ENCODE measurements at places on chromosomes 13 and 19.

DNA sequence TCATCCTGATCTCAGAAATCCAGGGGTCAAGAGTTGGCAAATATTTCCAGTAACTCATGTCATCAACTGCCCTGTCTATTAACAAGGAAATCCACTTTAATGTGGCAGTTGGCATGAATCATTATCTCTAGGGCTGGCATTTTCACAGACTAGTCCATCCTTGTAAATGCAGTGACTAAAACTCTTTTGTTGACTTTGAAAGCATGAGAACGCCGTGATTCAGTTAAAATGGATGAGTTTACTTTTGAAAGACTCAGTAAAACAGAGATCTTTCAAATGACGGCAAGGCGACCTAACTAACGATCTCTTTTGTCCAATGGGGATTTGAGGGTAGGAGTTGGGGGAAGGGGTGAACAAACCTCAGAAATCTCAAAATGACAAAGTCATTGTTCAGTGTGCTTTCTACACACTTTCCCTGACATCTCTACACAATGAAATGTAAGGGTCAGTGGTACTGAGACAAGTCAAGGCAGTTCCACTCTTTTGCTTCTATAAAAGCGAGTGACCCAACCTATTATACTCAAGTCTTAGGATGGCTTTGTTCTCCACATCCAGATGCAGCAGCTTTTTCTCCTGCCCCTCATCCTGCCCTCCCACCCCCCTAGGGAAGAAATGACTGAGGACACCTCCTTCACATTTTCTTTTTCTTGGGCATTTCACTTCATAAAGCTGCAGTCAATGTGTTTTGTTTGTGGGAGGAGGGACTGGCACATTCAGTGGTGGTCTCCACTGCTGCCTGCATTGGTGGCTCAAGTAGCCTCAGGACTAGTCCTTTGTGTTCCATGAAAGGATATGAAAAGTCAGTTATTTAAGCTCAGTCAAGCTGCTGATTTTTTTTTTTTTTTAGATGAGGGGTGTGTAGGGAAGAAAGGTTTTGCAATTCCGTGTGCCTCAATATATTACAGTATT, 200.5 kb downstream of the ABCC4 start:
- no peak for DNase-seq

DNA sequence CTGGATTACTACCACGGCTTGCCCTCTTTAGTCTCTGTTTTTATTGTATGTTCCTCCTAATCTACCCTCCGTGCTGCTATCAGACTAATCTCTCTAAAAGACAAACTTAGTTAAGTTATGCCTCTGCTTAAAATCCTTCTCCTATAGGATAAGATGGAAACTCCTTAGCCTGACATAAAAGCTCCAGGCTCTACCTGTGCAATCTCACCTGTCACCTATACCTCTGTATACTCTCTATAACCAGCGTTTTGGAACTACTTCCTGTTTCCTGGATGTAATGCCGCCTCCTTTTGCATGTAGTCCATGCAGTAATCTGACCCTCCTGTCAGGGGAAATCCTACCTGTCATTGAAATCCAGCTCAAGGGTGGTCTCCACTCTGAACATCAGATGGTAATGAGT, 41.2 kb downstream of the OLFM4 start:
- no peak for DNase-seq

DNA sequence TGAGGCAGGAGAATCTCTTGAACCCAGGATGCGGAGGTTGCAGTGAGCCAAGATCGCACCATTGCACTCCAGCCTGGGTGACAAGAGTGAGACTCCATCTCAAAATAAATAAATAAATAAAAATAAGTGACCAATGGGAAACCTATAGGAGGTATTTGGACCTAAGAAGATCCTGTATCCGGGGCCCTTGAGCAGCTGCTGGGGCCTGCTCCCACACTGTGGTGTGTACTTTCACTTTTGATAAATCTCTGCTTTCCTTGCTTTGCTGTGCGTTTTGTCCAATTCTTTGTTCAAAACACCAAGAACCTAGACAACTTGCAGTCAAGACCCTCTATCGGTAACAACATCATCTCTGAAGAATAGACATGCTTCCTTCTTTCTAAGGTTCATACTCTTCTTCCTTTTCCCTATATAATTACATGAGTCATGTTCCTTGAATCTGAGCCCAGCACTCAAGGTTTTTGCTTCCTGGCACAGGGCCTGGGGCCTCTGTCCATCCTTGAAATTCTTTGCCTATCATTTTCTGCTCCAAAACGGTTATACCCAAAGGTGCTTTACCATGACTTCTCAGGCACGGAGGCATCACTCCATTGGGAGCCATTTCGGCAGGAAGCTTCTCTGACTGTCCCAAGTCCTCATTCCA, 14.2 kb upstream of the PNMA8C start:
- no peak for DNase-seq

DNA sequence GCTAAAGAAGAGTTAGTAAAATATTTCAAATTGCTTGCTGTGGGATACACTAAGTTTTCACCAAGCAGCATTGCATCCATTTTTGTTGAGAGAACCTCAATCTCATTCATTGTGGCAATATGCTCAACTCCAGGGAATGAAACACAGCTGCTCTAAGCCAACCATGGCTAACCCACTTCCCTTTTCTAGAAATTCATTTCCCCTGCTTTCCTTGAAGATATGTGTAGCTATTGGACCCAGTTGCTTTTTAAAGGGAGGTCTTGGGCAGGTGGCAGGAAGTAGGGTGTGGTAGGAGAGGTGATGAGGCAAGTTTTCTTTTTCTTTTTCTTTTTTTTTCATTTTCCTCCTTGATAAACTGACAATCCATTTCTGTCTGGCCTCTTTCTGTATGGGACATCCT, 452.2 kb downstream of the FGF14 start:
- DNase-seq, result no peak

GRCh38 chr13:99385161-99385560, 78.0 kb upstream of the GPR183 start:
- no peak for DNase-seq

- no peak for DNase-seq
Measured at GRCh38 chr13:97226013-97226412, 3.9 kb downstream of the MBNL2 start.

DNA sequence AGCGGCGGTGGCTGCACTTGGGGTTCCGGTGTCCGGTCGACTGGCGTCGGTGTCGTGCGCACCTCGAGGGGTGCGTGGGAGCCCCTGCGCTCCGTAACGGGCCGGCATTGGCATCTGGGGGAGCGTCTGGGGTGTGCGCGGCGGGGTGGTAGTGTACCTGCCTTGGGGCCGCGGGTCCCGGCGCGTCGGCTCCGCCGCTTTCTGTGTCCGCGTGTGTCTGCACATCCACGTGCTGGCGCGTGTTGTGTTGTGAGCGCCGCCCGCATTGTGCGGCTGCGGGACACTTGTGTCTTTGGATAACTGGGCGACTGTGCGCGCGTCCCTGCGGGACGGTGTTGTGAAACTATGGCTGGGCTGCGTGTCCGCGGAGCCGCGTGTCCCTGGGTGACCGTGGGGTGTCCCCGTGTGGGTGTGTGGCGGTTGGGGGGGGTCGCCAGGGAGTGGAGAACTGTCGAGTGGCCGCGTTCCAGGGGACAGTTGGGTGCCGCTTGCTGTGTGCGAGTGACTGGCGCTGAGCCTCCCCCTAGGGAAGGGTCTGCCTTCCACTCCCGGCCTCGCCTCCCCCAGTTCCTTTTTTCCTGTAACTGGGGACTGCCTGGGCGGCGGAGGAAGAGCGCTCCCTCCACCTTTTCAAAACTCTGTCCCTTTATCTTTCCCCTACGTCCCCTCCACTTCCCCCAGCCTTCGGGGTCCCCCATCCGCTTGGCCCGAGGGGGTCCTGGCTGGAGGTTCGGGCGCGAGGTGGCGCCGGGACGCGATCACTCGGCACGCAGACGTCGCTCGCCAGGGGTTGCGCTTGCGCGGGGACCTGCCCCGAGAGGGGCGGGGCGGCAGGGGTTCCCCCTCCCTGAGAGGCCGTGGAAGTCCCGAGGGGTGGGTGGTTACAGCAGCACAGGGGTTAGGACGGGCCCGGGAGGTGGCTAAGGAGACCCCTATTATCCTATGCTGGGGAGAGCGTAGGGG, 5.7 kb upstream of the NFIC start:
- DNase-seq, result peak; percentile 75

DNA sequence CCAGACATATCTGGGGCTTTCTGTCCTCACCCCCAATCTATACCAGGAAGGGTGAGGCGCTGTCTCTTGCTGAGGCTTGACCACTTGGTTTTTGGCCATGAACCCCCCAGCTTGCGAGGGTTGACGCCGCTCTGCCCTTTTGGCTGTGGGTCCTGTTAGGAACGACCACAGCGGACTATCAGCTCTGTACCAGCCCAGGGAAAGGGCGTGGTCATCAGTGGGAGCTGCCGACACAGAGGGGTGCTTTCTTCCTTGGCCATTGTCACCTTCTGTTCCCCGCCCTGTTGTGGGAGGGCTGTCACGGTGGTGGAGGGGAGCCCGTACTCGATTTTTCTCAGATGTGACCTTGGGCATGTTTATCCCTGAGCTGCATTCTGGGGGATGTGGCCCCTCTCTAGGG, 5.7 kb downstream of the DCAF15 start:
- DNase-seq, result no peak

- no peak for DNase-seq
Measured at GRCh38 chr13:29914581-29914980, 64.2 kb upstream of the UBL3 start.

DNA sequence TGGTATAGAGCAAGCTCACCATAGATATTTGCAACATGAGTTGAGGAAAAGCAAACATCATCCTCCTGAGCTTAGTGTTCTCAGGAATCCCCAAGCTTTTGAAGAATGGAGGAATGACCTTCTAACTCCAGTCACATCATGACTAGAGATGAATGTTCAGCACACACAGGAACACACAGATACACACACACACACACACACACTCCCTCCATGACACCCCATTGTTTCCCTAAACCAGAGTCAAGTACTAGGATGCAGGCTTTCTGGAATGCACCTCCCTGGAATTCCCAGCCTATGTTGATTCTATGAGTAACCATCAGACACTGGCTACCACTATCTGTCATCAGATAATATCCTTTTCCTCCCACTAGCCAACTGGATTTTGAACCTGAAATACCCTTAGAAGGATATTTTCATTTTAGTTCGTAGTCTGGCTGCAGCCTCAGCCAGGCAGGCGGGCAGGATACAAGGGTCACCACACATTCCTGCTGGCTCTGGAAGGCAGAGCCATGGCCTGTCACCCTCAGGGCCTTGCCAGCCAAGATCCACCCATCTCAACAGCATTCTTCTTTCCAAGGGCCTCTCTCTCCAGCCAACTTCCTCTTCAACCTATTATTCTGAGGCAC, 162.4 kb downstream of the FOXO1 start:
- DNase-seq, result no peak

GRCh38 chr13:111539791-111540446, 219.5 kb downstream of the TEX29 start:
- DNase-seq, result no peak

GRCh38 chr13:20457670-20458069, 68.0 kb downstream of the CRYL1 start:
- no peak for DNase-seq

DNA sequence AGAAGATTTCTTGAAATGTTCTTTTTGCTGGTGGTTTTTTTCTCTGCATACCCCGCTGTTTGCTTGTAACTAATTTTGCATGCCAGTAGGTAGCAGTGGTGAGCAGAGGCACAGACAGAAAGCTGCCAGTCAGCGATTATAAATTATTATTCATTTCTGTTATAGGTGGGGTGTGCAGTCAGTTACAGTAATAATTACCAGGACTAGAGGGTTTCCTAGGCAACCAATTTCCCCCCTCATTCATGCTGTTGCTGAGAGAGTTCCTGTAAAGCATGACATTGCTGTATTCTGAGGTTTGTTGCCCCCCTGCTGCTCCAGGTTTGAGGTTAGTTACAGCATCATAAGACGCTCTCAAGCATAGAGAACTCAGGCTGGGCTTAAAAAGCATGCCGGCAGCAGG, 104.5 kb downstream of the URI1 start:
- DNase-seq, result no peak

GRCh38 chr19:22622020-22622419, 12.1 kb upstream of the ZNF492 start:
- no peak for DNase-seq

- no peak for DNase-seq
Measured at GRCh38 chr13:106205871-106206270, 329.6 kb downstream of the EFNB2 start.

DNA sequence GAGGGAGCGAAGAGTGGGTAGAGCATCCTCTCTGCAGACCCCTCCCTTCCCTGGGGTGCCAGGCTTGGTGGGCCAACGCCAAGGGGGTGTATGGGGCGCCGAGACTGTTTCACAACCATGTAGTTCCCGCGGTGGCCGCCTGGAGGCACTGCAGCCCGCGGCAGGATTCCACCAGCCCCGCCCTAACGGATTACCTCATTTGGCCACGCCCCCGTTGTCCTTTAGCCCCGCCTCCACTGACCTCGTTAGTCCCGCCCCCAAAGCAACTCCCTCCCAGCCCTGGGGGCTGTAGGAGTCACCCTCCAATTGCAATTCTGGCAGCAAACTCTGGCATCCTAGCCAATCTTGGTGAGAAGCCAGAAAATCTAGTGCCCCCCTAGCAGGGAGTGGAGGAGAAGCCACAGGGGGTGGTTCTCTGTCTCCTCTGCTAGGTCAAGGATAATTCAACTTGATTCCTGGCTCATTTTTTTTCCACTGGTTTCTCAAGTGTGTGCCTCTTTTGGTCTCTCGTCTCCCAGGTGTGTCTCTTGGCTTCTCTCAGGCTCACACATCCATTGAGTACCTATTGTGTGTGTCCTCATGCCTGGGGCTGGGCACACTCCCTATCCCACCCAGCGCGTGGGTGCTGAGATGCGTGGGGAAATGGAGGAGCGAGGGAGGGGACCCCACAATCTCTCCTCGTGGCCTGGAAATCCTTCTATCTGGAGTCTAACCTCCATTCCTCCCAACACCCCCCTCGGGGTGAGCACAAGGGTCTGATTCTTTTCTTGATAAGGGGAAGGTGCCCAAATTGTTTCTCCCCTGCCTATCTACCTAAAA, 2.0 kb downstream of the OLFM2 start:
- peak; percentile 74 for DNase-seq

- DNase-seq, result no peak
Measured at GRCh38 chr19:51688671-51689571, 4.2 kb upstream of the SPACA6 start.

- DNase-seq, result no peak
Measured at GRCh38 chr13:23477101-23477500, 43.6 kb upstream of the SACS start.

GRCh38 chr13:55991666-55992065, 1149.1 kb upstream of the PRR20A start:
- DNase-seq, result no peak

GRCh38 chr13:41859565-41859964, 101.3 kb downstream of the VWA8 start:
- DNase-seq, result no peak

GRCh38 chr13:114144606-114145244, 12.3 kb upstream of the RASA3 start:
- DNase-seq, result no peak

GRCh38 chr13:41193919-41194824, at the start of gene KBTBD7:
KBTBD7 (minus strand) TSS chr13:41194569; CDS start chr13:41194257, 312 bp downstream.
- DNase-seq, result peak; percentile 80

GRCh38 chr19:19820774-19821320, 703 bp downstream of the ZNF506 start:
- no peak for DNase-seq
